GM23338 (cell line): ENCODE measurements at places on chromosomes 12 and 14. TPM values are rescaled to one million over a fixed set of nuclear protein-coding genes. Genes with fewer than 3 reads are reported as not detected.

Gene CD27
- not detected in 2 replicates for total RNA-seq

DNA sequence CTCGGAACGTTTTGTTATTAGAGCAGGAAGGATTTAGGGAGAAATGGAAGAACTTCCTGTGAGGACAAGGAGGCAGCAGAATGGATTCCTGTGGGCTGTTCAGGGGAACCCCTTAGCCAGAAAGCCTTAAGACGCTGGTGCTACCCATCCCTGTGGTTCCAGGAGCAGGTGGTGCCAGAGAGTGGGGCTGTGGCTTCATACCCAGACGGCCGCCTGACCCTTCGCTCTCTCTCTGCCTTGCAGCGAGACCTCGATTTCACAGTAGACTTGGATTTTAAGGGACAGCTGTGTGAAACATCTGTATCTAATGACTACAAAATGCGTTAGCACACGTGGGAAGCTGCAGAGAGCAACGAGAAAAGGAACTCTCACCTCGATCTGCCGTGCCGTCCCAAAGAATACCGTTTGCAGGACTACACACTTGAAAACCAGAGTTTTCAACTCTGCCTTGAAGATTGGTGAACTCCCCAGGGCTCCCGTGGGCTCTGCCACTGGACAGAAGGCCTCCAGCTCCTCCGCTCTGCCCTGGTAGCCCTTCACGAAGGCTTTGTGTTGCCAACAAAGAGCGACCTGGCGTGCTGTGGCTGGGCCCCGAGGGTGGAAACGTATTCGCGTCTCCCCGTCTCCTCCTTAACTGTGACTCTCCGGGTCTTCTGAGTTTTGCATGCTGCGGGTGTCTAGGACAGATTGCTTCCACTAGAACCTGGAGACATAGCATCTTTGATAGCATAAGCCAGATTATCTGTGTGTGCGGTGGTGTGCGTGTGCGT is 102.0 kb downstream of the PRMT8 start:
- H3K27ac ChIP-seq: no peak overlapping the region
- H3K4me3 ChIP-seq: no peak overlapping the region
- H3K4me1 ChIP-seq: no peaks in the 10 kb centered on the region
- H3K27me3 ChIP-seq: no peaks in the 10 kb centered on the region
- H3K36me3 ChIP-seq: no peaks in the 10 kb centered on the region

DNA sequence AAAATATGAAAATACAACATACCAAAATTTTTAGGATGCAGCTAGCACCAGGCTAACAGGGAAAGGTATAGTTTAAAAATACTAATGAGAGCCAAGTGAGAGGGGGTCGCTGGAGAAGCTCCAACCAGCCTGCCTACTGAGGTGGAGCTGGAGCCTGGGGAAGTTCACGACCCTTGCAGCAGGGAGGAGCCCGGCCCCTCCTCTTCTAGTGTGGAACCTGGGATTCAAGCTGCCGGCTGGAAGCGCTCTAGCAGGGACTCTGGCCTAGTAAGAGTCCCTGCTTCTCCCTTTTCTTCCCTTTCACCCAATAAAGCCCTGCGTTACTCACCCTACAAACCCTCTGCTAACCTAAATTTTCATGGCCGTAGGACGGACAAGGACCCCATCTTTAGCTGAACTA is 5.0 kb upstream of the KCNK13 start:
- H3K27me3 ChIP-seq: peaks cover 41% of the 10 kb centered on the region
- DNase-seq: peak; percentile 48
- H3K27ac ChIP-seq: no peak overlapping the region
- H3K36me3 ChIP-seq: no peaks in the 10 kb centered on the region
- H3K4me3 ChIP-seq: no peak overlapping the region

Gene GNG2
- 14.8 and 19.0 TPM in 2 replicates for total RNA-seq

DNA sequence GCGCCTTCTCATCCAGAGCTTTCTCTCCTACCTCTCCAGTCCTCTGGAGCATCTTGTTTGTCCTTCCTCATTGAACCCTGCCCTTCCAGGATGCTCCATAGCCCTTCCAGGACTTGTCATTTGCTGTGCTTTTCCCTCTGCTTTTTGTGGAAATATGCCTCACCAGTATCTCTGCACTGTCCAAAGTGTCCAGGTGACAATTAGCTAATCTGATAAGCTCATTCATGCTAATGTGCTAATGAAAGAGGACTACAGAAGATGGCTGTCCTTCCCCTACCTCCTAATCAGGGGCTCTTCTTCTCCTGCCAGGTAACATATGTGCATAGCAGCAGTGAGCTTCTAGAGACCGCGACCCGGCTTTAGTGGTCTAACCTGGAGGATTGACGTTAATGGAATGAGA is 58.4 kb upstream of the OTX2 start:
- H3K27me3 ChIP-seq: peaks cover 9% of the 10 kb centered on the region; the same call in 1 of the 2 replicates
- no peak overlapping the region for H3K4me3 ChIP-seq
- no peak overlapping the region for H3K27ac ChIP-seq
- H3K36me3 ChIP-seq: no peaks in the 10 kb centered on the region
- H3K4me1 ChIP-seq: peaks cover 5% of the 10 kb centered on the region
- no peak for DNase-seq

DNA sequence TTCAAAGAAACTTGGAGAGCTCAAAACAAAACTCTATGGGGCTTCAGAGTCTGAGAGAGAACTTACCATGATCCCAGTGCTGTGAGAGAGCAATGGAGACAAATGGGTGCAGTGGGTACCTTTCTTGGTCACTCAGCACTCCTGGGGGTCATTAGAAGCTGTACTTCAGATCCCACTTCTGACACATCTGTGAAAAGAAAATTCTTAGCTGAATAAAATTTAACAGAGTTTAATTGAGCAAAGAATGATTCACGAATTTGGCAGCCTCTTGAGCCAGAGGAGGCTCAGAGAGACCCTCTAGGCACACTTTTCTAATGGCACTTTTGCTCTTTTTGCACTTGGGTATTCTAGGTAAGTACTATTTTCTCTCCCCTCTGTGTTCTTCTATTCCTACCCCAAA is 96.8 kb upstream of the SYT10 start:
- H3K4me1 ChIP-seq: no peaks in the 10 kb centered on the region
- H3K27ac ChIP-seq: no peak overlapping the region

- no peak overlapping the region for H3K4me3 ChIP-seq
- no peaks in the 10 kb centered on the region for H3K27me3 ChIP-seq
- H3K27ac ChIP-seq: no peak overlapping the region
- H3K36me3 ChIP-seq: no peaks in the 10 kb centered on the region
- no peak for DNase-seq
Measured at GRCh38 chr12:32906399-32907165, 10.0 kb upstream of the PKP2 start.

GRCh38 chr14:51318813-51319597 is 79.0 kb downstream of the TMX1 start:
- no peak for DNase-seq
- no peaks in the 10 kb centered on the region for H3K27me3 ChIP-seq
- no peaks in the 10 kb centered on the region for H3K36me3 ChIP-seq
- H3K4me1 ChIP-seq: no peaks in the 10 kb centered on the region
- H3K27ac ChIP-seq: no peak overlapping the region

DNA sequence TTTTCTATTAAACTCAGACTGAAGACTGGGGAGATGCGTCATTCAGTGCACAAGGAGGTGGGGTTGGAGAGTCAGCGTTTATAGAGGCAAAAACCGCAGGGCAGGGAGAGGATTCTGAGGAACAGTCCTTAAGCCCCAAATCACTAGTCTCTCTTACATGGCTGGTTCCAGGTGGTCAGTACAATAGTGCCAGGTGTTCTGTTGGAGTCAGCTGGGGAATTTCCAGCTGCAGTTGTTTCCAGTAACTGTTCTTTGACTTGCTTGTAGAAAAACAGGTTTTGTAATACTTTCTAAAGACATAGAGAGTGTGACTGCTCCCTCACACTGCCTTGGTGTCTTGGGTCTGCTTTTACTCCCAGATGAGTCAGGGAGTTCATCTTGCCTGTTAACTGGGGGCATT is 192.2 kb downstream of the TMTC3 start:
- H3K4me3 ChIP-seq: no peak overlapping the region
- peak; percentile 43 for DNase-seq
- no peaks in the 10 kb centered on the region for H3K36me3 ChIP-seq
- H3K4me1 ChIP-seq: no peaks in the 10 kb centered on the region
- H3K27me3 ChIP-seq: no peaks in the 10 kb centered on the region

Gene KRT5
- total RNA-seq: not detected in 2 replicates

DNA sequence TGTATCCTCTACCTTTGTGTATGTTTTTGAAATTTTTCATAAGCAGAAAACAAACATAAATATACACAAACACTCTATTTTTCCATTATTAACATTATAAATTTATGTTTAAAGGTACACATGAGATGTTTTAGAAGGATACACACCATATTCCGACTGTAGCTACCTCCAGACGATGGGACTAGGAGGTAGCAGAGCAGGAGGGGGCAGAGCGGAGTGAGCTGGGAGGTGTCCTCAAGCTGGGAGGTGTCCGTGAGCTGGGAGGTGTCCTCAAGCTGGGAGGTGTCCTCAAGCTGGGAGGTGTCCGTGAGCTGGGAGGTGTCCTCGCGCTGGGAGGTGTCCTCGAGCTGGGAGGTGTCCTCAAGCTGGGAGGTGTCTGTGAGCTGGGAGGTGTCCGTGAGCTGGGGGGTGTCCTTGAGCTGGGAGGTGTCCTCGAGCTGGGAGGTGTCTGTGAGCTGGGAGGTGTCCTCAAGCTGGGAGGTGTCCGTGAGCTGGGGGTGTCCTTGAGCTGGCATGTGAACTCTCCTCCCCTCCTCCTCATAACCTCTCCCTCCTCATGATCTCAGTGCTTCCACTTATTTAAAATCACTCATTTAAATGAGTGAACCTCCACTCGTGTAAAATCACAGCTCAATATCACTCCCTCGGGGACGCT is 346.9 kb upstream of the SFSWAP start:
- no peak overlapping the region for H3K27ac ChIP-seq
- no peaks in the 10 kb centered on the region for H3K27me3 ChIP-seq

- no peaks in the 10 kb centered on the region for H3K4me1 ChIP-seq
- no peaks in the 10 kb centered on the region for H3K27me3 ChIP-seq
- H3K36me3 ChIP-seq: no peaks in the 10 kb centered on the region
- DNase-seq: no peak
- no peak overlapping the region for H3K27ac ChIP-seq
Measured at GRCh38 chr12:51185171-51185717, 12.3 kb upstream of the TFCP2 start.

DNA sequence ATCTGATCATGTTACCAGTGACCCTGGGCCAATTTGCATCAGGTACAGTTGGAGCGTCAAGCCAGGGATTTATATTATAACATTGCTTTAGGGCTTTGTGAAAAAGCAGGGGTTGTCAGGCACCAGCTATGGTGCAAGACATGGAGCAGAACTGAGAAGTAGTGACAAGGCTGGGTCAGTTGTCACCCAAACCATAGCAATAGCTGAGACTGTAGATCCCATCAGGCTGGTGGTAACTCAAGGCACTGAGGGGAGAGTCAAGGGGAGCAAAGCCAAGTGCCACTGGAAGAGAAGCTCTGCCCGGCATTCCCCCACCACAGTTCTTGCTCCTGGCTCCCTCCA is 16.9 kb downstream of the BCL2L14 start:
- DNase-seq: no peak
- H3K27me3 ChIP-seq: no peaks in the 10 kb centered on the region
- H3K36me3 ChIP-seq: no peaks in the 10 kb centered on the region
- peaks cover 33% of the 10 kb centered on the region for H3K4me1 ChIP-seq
- H3K4me3 ChIP-seq: peak overlapping the region; percentile 7

DNA sequence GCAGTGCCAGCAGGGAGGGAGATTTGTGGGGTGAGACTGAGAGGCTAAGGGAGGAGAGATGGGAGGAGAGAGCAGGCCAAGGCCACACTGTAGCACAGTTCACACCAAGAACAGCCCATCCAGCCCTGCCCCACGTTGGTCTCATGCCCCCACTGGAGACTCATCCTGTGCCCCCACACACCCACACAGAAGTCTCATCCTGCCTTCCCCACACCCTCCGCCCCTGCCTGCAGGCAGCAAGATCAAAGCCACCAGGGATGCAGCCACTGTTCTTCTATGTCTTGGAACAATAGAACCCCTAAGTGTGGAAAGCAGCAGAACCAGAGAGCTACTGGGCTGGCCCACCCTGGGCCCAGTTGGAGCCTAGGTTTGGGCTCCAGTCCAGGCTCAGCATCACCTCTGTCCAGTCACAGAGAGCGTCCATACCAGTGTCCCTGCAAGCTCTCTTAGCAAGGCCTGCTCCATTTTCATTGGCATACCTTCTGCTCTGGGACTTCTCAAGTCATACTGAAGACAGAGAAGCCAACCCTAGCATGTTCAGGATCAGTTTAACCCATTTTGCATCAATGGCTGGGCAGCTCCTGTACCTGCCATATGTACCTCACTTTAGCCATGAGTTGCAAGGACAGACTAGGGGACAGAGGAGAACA is 31.7 kb upstream of the HDAC7 start:
- DNase-seq: no peak
- H3K27ac ChIP-seq: no peak overlapping the region
- no peaks in the 10 kb centered on the region for H3K4me1 ChIP-seq
- H3K36me3 ChIP-seq: no peaks in the 10 kb centered on the region

GRCh38 chr14:105316968-105317510 is 2.5 kb downstream of the PACS2 start:
- H3K27ac ChIP-seq: no peak overlapping the region
- no peak overlapping the region for H3K4me3 ChIP-seq
- H3K36me3 ChIP-seq: no peaks in the 10 kb centered on the region
- H3K27me3 ChIP-seq: no peaks in the 10 kb centered on the region

- peaks cover 14% of the 10 kb centered on the region for H3K4me1 ChIP-seq
- DNase-seq: no peak
- no peaks in the 10 kb centered on the region for H3K27me3 ChIP-seq
- no peak overlapping the region for H3K4me3 ChIP-seq
Measured at GRCh38 chr14:50791201-50791600, 39.8 kb downstream of the NIN start.

Gene GUCY2C
- total RNA-seq: 1.9 and 3.1 TPM in 2 replicates

Gene HRK
- total RNA-seq: 1.0 and 1.9 TPM in 2 replicates

Gene SUDS3
- 73.8 and 77.1 TPM in 2 replicates for total RNA-seq

- H3K4me3 ChIP-seq: no peak overlapping the region
- no peak for DNase-seq
- no peaks in the 10 kb centered on the region for H3K27me3 ChIP-seq
- no peak overlapping the region for H3K27ac ChIP-seq
- H3K36me3 ChIP-seq: no peaks in the 10 kb centered on the region
Measured at GRCh38 chr14:101849125-101849524, 87.6 kb downstream of the PPP2R5C start.

- no peak overlapping the region for H3K4me3 ChIP-seq
- DNase-seq: peak; percentile 50
- H3K27ac ChIP-seq: no peak overlapping the region
Measured at GRCh38 chr14:62759796-62760195, 285.5 kb downstream of the KCNH5 start.

GRCh38 chr12:22626406-22626805 is 1.4 kb downstream of the ETNK1 start:
- H3K4me3 ChIP-seq: peak overlapping the region; percentile 76
- no peaks in the 10 kb centered on the region for H3K27me3 ChIP-seq
- H3K36me3 ChIP-seq: no peaks in the 10 kb centered on the region
- H3K27ac ChIP-seq: no peak overlapping the region; the same call in 1 of the 2 replicates

Gene MYF5
- not detected in 2 replicates for total RNA-seq
